ENCODE measurements at places on chromosomes 12 and 14.

- DNase-seq = no peak
Observed at GRCh38 chr12:124695861-124696260, 128.4 kb upstream of the NCOR2 start.

- DNase-seq = no peak
Observed at GRCh38 chr14:21070610-21071224, 613 bp downstream of the ARHGEF40 start.

GRCh38 chr12:87196321-87196720 is 832.9 kb downstream of the C12orf50 start:
- no peak for DNase-seq

- no peak for DNase-seq
Observed at GRCh38 chr14:36521598-36522345, 1.7 kb upstream of the NKX2-1 start.

DNA sequence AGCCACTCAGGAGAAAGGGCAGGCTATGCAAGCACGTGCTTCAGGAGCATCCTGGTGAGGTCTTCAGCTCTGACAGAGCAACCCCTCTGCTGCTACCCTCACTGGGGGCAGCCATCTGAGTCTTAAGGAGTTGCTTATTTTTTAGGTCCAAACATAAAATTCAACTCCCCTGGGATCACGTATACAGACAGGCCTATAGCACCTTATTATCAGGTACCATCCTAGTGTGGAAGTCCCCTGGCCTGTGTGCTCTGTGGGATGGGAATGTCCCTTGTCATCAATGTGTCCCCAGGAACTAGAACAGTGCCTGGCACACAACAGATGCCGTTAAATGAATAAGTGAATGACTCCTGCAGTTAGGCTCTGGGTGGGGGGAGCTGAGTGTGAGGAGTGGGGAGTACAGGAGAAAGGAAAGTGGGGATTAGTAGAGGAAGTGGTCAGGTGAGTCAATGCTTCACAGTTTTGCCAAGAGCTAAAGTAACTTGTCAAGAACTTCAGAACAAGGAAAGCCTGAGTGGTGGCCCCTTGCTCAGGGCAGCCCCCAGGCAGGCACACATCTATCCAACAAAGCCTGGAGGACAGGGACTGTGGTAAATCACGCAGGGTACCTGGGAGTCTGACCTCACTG is 33.5 kb downstream of the DAD1 start:
- peak; percentile 84 for DNase-seq

- no peak for DNase-seq
Observed at GRCh38 chr12:128269181-128269591, 2.2 kb downstream of the TMEM132C start.

DNA sequence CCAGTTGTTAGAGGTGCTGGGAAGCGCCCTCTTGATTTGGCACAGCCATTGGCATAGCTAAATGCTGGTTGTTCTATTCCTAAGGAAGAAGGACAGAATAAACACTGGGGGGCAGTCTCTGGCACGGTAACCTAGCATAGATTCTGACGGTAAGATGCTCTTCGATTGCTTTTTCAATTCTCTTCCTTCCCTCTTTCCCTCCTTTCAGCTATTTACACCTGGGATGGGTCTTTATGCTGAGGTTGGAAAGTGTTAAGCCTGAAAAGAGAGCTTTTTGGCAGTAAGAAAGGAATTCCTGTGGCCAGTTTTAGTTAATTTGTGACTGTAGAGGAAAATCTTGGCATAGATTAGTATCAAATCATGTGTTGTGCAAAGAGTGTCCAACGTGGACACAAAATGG is 162.8 kb downstream of the SNAPC1 start:
- no peak for DNase-seq

- no peak for DNase-seq
Observed at GRCh38 chr12:96015672-96016071, 19.5 kb upstream of the HAL start.

DNA sequence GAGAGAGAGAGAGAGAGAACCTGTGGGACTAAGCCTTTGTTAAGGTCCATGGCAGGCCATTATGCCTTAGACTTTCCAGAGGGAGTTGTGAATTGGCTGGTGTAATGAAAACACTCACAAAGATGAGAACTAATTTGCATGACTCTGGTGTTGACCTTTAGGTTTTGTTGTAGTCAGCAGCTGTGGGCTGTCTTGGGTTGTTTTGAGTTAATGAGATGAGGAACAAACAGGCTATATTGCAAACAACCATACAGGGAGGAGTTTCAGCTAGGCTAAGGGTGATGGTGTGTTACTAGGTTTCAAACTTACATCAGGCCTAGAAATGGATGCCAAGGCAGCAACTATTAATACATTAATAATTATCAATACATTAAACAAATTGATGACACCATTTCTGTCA is 26.3 kb downstream of the ATXN7L3B start:
- no peak for DNase-seq

DNA sequence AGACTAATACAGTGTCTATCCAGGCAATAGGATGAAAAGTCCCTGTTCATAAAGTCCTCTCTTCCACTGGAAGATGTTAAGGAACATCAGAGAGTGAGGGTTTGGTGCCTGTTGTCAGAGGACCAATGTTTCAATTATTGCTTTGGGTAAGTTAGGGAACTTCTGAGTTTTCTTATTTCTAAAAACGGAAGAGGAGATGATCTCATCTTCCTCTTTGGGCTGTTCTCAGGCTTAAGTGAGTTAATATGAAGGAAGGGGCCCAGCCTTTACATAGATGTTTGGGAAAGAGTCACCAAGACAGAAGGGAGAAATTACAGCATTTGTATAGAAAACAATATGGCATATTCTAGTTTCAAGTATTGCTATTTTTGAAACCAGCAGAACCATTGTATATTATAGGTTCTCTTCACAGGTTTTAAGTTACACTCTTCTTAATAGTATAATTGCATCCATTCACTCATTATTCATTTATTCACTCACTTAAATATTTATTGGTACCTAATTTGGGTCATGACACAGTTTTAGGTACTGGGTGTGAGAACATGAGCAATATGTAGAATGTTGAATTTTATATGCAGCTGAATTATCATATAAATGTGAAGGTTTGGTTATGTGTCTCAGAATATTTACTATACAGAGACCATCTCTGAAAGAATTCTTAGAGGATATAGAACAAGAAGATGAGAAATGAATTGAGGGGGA is 68.5 kb upstream of the LRIG3 start:
- no peak for DNase-seq

DNA sequence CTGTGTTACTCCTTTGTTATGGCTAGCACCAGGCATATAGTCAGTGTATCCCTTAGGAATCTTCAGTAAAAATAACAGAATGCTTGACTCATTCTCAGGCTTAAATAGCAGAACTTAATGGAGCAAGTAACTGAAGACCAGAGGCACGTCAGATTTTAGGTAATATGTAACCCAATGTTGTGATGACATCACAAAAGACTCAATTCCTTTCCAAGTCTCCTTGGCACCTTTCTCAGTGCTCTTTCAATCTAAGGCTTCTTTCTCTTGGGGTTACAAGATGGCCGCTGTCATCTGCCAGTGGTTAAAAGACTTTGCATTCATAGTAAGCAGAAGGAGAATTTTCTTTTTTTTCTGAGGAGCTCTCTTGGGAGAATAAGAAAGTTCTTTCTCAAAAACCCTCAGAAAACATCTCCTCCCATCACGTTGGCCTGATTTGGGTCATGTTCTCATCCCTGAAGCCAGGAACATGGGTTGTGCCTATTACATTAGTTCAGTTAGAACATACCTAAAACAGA is 33.4 kb upstream of the DCN start:
- no peak for DNase-seq

DNA sequence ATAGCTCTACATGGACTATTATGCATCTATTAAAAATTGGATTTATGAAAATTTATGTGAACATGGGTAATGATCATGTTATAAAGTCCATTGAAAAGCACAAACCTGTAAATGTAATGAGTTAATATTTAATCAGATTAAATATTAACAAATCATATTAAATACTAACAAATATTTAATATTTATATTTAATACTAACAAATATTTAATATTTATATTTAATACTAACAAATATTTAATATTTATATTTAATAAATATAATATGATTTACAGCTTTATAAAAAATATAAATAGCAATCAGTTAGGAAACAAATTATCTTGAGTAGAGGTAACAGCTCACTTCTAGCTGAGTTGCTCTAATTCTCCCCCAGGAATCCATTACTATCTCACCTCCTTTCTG is 758.0 kb upstream of the USP15 start:
- no peak for DNase-seq

DNA sequence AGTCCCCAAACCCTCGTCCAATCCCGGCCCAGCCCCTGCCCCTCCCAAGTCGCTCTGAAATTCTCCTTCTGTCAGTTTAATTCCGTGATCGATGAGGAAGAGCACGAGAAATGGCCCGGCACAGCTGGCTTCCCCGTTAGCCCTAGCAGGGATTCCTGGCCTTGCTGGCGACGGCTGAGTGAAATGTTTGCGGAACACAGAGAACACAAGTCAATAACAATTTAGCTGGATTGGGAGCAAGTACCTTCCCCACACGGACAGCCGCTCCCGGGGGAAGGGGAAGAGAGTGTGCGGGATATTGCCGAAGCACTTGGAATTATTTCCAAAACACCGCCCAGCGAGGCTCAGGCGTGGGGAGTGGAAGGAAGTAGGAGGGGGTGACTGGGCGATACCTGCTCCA is 134.6 kb downstream of the RBM19 start:
- no peak for DNase-seq

GRCh38 chr12:109713187-109714070 is at the start of gene FAM222A:
Gene FAM222A, plus strand, starts transcription at chr12:109713825. Its CDS starts 30,322 bp downstream, at chr12:109744147.
- peak; percentile 93 for DNase-seq

DNA sequence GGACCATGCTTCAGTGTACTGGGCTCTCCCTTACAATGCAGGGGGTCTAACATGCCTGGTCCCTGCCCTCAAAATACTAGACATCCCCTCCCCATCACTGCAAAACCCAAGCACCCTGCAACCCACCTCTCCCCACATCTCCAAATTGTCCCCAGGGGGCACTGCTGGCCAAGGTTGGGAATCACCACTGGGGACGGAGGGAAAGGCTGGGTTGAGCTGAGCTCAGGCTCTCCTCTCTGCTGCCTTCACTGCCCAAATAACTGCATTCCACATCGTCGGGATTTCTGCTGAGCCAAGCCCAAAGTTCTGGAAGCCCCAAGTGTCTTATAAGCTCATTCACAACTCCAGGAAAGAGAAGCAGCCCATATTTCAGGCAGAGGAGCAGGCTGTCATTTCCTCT is 69.6 kb downstream of the NT5DC3 start:
- DNase-seq = no peak

DNA sequence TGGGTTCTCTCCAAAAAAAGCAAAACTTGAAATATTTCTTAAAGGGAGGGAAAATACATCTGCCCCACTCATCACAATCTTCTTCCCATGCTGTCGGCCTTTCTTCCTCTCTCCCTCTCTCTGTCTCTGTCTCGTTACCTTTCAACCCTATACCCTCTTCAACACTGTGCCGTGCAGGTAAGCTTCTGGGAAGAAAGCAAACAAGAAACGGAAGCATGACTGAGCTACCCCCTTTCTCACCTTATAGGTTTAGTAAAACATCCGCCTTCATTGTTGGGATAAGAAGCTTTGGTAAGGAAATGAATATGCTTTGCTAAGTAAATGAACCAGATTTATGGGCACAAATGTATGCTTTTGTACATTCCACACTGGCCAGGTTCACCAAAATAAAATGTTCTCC is 63.0 kb downstream of the TMEM30B start:
- DNase-seq = no peak

- DNase-seq = peak; percentile 62
Observed at GRCh38 chr14:91417120-91417982, at the start of gene CCDC88C. Gene CCDC88C, minus strand, starts transcription at chr14:91417820. Its CDS starts 130 bp downstream, at chr14:91417690.

GRCh38 chr12:122500685-122501488 is at the start of gene ZCCHC8:
Gene ZCCHC8, minus strand, starts transcription at chr12:122500932. Its CDS starts 92 bp downstream, at chr12:122500840.
- peak; percentile 93 for DNase-seq

- DNase-seq = no peak
Observed at GRCh38 chr14:50312734-50313054, 570 bp downstream of the DMAC2L start.

- DNase-seq = no peak
Observed at GRCh38 chr14:72845683-72846082, 48.2 kb downstream of the DPF3 start.

- no peak for DNase-seq
Observed at GRCh38 chr12:120183211-120183631, 11.3 kb downstream of the GCN1 start.

DNA sequence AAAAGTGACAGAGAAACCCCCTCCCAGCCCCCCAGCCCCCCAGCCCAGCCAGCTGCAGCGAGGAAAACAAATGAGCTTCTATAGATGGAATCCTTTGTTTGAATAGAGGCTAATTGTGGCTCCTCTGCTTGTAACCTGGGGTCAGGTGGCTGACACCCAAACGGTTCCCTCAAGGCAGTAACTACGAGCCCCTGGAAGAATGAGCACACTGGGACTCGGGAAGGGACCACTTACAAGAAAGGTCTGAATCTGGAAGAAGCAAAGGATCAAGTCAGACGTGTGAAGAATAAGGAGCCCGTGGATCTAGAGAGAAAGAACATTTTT is 108.7 kb upstream of the FUT8 start:
- DNase-seq = no peak

- DNase-seq = no peak
Observed at GRCh38 chr12:109609342-109609741, 35.7 kb downstream of the MVK start.

GRCh38 chr12:57126561-57126960 is 1.7 kb upstream of the LRP1 start:
- no peak for DNase-seq

All from activated CD4-positive, alpha-beta T cell treated with anti-CD3 and anti-CD28 coated beads, Interleukin-2, amount 50 U/mL, for 24 hours (primary cell).